Activated naive CD8-positive, alpha-beta T cell treated with anti-CD3 and anti-CD28 coated beads, Interleukin-2, amount 50 U/mL, for 24 hours (primary cell): ENCODE measurements at places on chromosomes 7 and 10.

DNA sequence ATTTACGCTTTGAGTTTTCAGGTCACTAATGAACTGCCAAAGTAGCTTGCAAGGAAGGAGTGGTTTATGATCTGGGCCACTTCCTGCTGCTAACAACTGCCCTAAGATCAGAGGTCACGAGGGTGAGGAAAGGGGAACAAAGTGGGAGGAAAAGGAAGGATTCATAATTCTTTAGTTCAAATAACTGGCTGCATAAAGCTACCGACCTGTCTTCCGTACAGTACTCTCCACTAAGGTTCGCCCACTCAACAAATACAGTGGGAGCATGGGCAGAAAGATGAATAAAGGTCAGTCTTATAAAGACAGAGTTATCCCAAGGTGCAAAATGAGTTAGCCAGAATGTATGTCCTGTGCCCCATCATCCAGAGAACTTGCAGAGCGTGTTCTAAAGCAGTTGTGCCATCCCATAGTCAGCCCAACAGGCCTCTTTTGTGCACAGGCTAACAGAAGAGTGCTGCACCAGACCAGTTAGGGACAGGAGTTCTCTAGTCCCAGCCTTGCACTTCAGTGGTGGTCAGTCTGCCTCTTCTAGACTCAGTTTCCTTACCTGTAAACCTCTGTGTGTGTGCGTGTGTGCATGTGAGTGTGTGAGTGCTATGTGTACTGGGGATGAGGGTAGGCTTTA is 65.9 kb downstream of the CREB3L2 start:
- peaks cover 3% of the 10 kb centered on the region for H3K36me3 ChIP-seq
- no peaks in the 10 kb centered on the region for H3K27me3 ChIP-seq
- H3K4me3 ChIP-seq = peak overlapping the region; percentile 41
- H3K4me1 ChIP-seq = peaks cover 35% of the 10 kb centered on the region

- no peak for DNase-seq
- H3K27ac ChIP-seq = no peak overlapping the region
- H3K4me1 ChIP-seq = peaks cover 2% of the 10 kb centered on the region
- no peaks in the 10 kb centered on the region for H3K36me3 ChIP-seq
These were observed 658.2 kb downstream of the LRMDA start for GRCh38 chr10:76089556-76090180.

GRCh38 chr7:80916770-80917741 is 1.8 kb downstream of the SEMA3C start:
- no peak for DNase-seq
- H3K27me3 ChIP-seq = peaks cover 41% of the 10 kb centered on the region
- H3K27ac ChIP-seq = no peak overlapping the region
- no peaks in the 10 kb centered on the region for H3K36me3 ChIP-seq
- peaks cover 7% of the 10 kb centered on the region for H3K4me1 ChIP-seq
- no peak overlapping the region for H3K4me3 ChIP-seq

- no peaks in the 10 kb centered on the region for H3K36me3 ChIP-seq
- no peak for DNase-seq
- H3K4me1 ChIP-seq = no peaks in the 10 kb centered on the region
- H3K27me3 ChIP-seq = peaks cover 6% of the 10 kb centered on the region
These were observed 42.2 kb upstream of the CUX1 start for GRCh38 chr7:101775181-101775580.

- no peaks in the 10 kb centered on the region for H3K4me1 ChIP-seq
- H3K27ac ChIP-seq = no peak overlapping the region
- no peaks in the 10 kb centered on the region for H3K27me3 ChIP-seq
- no peak overlapping the region for H3K4me3 ChIP-seq
These were observed 4.7 kb upstream of the OPN4 start for GRCh38 chr10:86649471-86650150.

DNA sequence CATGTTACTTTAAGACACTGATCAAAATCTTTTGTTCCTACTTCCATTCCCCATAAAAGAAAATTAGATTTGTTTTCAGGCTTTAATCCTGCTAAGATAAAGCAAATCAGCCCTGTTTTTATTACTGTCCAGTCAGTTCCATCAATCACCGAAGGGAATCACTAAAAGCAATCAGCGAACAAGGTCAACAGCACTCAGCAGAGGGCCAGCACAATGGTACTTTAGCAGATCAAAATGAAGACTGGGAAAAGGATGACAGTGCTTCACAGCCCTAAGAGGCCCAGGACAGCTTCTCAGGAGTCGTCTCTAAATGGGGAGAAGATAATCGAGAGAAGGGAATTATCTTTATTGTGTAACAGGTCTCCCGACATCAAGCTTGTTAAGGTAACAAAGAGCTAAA is 32.7 kb downstream of the SEM1 start:
- no peak for DNase-seq
- peaks cover 2% of the 10 kb centered on the region for H3K4me1 ChIP-seq
- no peaks in the 10 kb centered on the region for H3K27me3 ChIP-seq
- H3K4me3 ChIP-seq = no peak overlapping the region
- H3K36me3 ChIP-seq = peaks cover 15% of the 10 kb centered on the region
- H3K27ac ChIP-seq = no peak overlapping the region

DNA sequence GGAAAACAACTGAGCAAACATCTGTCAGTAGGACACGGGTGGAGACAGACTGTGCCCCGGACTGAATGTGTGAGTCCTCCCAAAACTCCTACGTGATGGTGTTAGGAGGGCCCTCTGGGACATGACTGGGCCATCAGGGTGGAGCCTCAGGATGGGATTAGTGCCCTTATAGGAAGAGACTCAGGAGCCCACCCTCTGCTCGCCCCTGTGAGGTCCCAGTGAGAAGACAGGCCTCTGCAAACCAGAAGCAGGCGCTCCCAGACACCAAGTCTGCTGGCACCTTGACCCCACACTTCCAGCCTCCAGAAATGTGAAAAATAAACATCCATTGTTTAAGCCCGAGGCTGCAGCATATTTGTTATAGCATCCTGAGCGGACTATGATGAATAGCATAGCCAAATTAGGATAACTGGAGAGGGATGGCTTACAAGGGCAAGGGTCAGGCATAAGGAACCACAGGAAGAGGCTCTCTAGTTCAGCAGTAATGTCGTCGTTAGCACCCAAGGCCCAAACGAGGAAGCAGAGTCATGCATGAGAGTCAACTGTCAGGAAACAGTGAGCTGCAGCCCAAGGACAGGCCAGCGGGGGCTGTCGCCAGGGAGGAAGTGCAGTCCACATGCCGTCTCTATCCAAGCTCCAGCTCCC is 50.6 kb downstream of the PTPRN2 start:
- peaks cover 5% of the 10 kb centered on the region for H3K27me3 ChIP-seq
- no peak overlapping the region for H3K4me3 ChIP-seq
- H3K27ac ChIP-seq = no peak overlapping the region
- peaks cover 4% of the 10 kb centered on the region for H3K4me1 ChIP-seq
- H3K36me3 ChIP-seq = no peaks in the 10 kb centered on the region

DNA sequence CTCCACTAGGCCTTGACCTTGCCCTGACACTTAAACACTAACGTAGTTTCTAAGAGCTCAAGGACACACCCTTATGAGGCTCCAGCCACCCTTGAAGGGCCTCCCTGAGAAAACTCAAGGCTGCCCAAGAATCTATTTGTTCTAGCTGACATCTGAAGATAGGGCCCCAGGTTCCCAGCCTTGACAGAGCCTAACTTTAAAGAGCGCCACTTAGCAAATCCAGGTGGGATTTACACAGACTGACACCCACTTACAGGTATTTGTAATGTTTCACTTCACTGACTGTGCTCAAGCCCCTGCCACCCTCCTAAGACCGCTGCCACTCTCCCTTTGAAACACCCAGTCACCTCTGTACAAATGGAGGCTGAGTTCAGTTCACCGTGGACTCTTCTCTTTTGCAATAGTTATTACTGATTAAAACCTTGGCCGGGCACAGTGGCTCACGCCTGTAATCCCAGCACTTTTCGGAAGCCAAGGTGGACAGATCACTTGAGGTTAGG is 90.4 kb downstream of the SVOPL start:
- H3K27me3 ChIP-seq = no peaks in the 10 kb centered on the region
- no peak overlapping the region for H3K27ac ChIP-seq
- H3K36me3 ChIP-seq = no peaks in the 10 kb centered on the region

DNA sequence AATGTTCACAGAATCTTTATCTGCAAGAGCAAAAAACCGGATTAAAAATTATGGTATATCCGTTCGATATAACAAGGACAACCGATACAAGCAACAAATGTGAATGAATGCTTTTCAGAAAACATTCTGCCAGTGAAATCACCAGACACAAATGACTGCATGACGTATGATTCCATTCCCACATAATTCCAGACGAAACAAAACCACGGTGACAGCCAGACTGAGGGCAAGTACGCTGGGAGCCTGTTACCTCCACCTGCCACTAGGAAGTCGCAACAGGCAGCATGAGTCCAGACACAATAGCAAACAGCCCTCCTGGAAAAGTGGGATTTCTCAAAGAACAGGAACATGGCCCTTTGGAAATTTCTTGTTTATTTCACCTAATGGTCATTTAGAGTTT is 41.7 kb downstream of the MAD1L1 start:
- H3K27me3 ChIP-seq = no peaks in the 10 kb centered on the region
- H3K4me1 ChIP-seq = no peaks in the 10 kb centered on the region
- no peak overlapping the region for H3K27ac ChIP-seq
- H3K4me3 ChIP-seq = no peak overlapping the region
- DNase-seq = no peak

DNA sequence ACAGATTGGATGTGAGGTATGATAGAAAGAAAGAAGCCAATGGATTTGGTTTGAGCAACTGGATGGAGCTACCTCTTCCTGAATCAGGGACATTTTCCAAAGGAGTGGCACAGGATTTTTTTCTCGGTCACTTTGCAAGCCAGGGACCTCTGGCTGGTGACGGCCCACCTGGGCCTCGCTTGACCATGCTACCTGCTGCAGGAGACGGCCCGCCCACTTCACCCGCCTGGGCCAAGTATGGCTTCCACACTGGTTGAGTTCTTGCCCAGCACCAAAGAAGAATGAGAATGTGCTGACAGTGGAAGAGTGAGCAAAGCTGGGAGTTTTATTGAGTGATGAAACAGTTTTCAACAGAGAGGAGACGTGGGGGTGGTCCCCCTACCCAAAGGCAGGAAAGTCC is 24.5 kb upstream of the SH3PXD2A start:
- no peak overlapping the region for H3K27ac ChIP-seq
- peaks cover 12% of the 10 kb centered on the region for H3K36me3 ChIP-seq
- no peaks in the 10 kb centered on the region for H3K27me3 ChIP-seq
- H3K4me1 ChIP-seq = peaks cover 4% of the 10 kb centered on the region
- no peak overlapping the region for H3K4me3 ChIP-seq

GRCh38 chr10:123157210-123157609 is 3.0 kb downstream of the BUB3 start:
- no peak for DNase-seq
- H3K4me3 ChIP-seq = peak overlapping the region; percentile 98
- H3K27ac ChIP-seq = peak overlapping the region; percentile 67
- peaks cover 82% of the 10 kb centered on the region for H3K4me1 ChIP-seq
- peaks cover 4% of the 10 kb centered on the region for H3K27me3 ChIP-seq

DNA sequence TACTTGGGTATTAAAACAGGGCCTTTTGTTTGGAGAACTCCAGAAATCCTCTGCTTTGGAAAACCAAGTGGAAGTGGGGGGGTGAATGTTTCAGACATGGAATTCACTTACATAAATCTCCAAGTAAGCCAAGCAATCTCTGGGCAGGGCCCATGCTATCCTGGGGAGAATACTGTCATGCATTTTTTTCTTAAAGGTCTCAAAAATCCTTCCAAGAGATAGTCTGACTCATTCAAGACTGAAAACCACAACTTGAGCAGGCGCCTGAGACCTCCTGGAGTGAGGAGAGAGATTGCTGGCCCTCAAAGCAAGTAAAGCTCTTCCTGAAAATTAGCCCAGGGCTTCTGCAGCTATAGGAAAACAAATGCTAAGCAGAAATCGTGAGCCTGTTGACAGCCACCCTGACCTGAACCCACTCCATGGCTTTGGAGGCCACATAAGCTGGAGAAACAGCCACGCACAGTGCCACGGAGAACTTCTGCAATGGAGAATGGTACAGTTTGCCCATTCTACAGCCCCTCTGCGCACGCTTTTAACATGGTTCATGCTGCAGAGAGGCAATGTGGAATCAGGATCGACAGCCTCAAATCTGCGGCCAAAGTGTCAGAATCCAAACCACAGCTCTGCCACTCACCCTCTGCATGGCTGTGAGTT is 203.1 kb upstream of the AUTS2 start:
- no peak for DNase-seq
- no peak overlapping the region for H3K27ac ChIP-seq
- no peaks in the 10 kb centered on the region for H3K4me1 ChIP-seq
- no peak overlapping the region for H3K4me3 ChIP-seq

DNA sequence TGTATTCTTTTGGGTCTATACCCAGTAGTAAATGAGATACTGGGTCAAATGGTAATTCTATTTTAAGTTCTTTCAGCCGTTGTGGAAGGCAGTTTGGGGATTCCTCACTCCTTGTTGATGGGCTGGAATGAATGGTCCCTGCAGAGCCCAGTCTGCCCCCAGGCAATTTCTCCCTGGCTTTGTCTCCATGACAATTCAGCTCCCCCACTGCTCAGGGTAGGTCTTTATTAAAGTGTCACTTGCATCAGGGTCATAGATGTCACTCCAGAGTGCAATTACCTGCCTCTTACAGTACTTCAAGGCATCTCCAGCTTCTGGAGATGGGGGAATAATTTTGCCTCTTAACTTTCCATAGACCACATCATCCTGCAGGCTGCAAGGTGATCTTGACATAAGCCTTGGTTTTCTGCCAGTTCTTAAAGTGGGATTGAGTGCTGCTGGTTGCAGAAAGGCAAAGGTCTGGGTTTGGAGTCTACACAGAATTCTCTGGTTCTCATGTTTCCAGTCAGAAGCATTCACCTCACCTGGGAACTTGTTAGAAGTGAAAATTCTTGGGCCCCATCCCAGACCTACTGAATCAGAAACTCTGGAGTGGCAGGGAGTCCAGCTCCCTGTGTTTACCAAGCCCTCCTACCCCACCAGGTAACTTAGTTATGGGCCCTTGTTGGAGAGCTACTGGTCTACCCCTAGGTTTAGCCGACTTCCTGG is 442.4 kb downstream of the GALNT17 start:
- H3K27ac ChIP-seq = no peak overlapping the region
- H3K27me3 ChIP-seq = no peaks in the 10 kb centered on the region
- no peak for DNase-seq
- H3K36me3 ChIP-seq = no peaks in the 10 kb centered on the region
